Activated CD4-positive, alpha-beta T cell treated with anti-CD3 and anti-CD28 coated beads, Interleukin-2, amount 50 U/mL, for 48 hours (primary cell): ENCODE measurements at places on chromosomes 2 and 18.

GRCh38 chr18:58908006-58908405 is 43.3 kb downstream of the ZNF532 start:
- DNase-seq, result no peak

DNA sequence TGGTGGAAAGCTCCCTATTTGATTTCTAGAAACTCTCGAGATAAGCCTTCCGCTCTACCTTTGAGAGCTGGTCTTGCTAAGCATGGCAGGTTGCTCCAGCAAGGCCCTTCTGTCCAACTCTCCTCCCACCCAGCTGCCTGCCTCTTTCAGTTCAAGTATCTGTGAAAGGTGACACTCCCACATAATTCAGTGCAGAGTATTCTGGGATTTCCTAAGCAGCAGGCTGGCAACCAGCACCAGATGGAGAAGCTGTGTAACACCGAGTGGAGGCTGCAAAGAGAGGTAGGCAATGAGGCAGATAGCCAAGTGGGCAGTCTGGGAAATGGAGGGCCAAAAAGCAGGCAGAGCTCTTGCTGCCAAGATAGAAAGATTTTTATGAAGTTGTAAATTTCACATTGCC is 88.4 kb upstream of the CAVIN2 start:
- no peak for DNase-seq

- no peak for DNase-seq
Observed at GRCh38 chr2:152050915-152051314, 47.9 kb downstream of the CACNB4 start.

DNA sequence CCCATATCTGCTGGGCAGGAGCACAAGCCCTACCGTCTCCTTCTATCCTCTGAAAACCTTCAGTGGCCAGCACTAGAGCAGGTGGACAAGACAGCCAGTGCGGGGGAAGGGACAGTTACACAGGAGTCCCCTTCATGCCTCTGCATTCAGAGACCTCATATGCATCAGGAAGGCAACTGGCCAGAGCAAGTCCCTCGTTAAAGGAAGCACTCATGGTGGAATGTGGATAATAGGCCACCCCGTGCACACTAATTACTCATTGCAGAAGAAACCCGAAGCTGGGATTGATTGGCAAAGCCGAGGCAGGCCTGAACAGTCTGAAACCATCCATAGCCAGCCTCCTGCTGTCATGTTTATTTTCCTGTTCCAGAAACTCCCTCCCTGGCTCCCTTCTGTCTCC is 11.2 kb downstream of the KIAA2012 start:
- no peak for DNase-seq

- DNase-seq, result no peak
Observed at GRCh38 chr2:56170988-56171387, 12.8 kb upstream of the CCDC85A start.

DNA sequence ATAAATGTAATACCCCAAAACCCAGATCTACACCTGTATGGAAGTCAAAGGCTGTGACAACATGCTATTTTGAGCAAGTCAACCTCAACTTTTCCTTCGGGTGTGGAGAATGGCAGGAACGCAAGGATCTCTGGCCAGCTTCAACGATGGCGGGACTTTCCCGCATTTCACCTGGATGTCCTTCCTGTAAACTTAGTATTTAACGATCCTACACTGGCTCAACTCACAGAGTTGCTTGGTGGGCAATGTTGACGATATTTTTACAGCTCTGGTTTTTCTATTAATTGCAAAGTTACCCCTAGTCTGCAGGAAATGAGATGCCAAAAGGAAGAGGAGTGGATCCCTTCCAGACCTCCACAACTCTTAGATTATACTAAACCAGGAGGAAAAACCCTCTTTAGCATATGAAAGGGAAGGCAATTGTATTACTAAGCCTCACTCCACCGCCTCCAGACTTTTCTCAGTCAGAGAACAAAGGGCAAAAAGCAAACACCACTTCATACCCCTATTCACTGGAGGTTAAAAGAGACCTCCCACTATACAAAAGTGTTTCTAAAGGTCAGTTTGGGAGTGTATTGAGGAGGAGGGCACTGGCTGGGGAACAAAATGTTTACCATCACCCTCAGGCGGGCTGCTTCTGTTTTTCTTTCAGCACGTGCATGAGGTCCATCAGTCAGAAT is 56.5 kb upstream of the ACVR1 start:
- no peak for DNase-seq

DNA sequence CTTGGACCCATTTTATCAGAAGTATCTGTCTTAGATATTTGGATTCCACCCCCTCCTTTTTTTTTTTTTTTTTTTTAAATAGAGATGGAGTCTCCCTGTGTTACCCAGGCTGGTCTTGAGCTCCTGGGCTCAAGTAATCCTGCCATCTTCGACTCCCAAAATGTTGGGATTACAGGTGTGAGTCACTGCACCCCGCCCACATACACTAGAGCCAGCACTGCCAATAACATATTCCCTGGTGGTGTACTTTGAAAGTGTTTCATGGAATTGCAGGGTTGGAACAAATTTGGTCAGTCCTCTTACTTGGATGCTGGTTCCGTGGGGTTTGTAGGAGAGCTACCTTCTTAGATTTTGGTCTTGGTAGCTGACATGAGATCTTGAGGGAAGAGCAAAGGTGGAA is 15.0 kb downstream of the PDCL3 start:
- no peak for DNase-seq

DNA sequence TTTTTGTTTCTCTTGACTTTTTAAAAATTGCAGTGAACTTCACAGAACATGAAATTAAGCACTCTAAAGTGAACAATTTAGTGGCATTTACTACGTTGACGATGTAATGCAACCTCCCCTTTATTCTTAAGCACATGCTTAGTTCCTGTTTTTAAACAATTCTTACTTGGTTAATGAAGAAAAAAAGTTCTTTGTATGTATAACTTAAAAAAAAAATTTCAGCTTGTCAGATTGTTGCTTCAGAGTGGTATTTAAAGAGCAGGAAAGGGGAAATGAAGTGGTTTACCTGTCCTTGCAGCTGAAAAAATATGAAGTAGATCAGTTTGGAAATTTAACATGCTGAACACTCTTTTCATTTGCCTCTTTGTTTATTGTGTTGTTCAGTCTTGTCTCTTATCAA is 95.7 kb upstream of the RASGRP3 start:
- DNase-seq, result no peak

- DNase-seq, result no peak
Observed at GRCh38 chr18:36504928-36505327, 207.4 kb downstream of the FHOD3 start.

DNA sequence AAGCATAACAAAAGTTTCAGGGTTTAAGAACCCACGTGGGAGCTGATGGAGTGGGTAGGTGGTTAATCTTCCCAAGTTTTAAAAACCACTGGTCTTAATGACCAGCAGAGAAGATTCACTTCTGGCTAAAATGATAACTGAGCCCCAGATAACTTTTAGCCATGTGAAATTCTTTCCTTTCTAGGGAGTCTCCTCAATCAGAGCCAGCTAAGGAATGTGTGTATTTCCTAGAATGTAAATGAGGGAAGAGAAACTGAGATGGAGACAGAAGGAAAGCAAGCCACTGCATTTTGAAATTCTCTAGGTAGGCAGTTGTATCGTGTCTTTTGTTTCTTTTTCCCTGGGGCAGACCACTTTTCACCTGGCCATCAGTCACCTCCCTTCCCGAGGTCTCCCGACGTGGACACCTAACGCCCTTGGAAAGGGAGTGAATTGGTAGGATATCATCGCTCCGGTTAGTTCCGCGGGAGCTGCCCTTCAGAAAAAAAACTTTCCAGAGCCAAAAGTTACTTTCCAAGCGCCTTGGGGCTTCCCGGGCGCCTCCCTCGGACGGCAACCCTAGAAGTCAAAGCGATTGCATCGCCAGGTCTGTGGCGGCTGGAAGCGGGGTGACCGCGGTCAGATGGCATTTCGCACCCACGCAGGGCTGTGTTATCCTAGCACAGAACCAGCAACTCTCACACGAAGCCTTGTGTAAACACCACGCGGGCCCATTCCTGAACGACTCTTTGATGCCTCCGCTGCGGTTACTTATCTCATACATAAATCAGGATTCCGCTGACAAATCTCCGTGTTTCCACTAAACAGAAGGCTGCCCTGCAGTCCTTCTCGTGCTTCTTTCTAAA is 1.3 kb downstream of the COLEC12 start:
- no peak for DNase-seq

DNA sequence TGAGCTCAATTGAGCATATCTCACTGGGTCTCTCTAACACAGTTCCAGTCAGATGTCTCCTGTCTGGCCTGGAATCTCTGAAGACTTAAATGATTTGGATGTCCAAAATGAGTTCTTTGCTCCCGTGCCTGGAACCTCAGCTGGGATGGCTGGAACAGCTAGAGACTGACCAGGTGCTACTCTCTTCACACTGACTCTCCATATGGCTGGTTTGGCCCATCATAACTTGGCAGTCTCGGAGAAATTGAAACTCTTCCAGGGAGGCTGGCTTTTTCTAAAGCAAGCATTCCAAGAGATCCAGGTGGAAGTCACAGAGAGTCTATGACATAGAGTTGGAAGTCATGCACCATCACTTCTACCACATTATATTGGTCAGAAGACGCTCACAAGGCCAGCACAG is 129.6 kb upstream of the NOL4 start:
- DNase-seq, result no peak

DNA sequence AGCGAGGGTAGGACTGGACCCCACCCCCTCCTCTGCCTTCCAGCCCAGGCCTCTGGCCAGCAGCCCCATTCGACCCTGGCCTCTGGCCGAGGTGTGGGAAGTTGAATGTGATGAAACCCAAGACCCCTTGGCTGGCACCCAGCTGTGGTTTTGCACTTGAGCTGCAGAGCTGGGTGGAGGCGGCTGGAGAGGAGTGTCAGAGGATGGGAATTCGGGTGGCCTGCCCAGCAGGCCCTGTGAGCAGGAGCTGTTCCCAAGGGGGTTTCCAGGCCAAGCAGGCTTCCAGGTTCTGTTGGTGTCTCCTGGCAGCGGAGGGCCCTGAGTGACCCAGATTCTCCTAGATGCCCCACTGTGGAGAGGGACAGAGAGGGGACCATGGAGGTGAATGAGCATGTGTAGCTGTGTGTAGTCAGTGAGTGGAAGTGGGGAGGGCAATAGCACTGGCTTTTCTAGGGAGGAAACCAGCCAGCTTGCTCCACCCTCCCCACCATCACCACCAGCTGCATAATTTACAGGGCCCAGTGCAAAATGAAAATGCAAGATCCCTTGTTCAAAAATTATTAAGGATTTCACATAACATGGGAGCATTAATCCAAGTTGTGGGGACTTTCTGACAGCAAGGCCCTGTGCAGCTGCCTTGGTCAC is 172.2 kb upstream of the HAAO start:
- no peak for DNase-seq

- DNase-seq, result no peak
Observed at GRCh38 chr18:44830581-44830980, 149.9 kb downstream of the SETBP1 start.

- no peak for DNase-seq
Observed at GRCh38 chr18:74804677-74805076, 207.0 kb downstream of the ZNF407 start.

DNA sequence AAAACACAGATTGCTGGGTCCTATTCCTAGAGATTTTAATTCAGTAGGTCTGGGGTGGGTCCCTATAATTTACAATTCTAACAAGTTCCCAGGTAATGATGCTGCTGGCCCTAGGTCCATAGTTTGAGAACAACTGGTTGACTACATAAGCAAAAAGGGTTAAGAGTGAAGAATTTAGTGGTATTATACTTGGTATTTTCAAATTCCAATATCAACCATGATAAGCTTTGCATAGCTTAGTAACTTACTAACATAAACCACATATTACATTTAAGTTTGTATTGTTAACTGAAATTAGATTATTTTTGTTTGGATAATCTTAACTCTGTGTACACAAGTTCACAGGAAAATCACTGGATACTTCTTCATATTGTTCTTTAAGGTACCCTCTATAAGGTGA is 862.9 kb upstream of the ACVR2A start:
- DNase-seq, result no peak

DNA sequence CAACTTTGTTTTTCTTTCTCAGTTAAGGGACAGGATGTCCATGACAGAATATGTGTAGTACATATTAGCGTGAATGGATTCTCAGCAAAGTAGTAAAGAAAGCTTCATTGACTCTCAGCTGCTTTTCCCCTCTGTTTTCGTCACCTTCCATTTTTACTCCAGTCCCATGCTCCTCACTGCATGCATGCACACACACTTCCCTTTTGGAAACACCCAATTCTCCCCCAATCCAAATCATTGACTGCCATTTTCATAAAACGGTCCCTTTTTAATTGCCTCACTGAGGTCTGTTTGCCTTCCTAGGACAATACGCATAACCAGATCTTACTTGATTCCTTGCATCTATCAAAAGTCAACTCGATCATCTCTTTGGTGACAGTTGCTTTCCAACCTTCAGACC is 287.5 kb upstream of the PARD3B start:
- DNase-seq, result no peak
